ENCODE measurements at places on chromosomes 11 and 22.

- DNase-seq: peak; percentile 24
Measured at GRCh38 chr22:25352294-25352680, 132.8 kb downstream of the CRYBB2 start.

DNA sequence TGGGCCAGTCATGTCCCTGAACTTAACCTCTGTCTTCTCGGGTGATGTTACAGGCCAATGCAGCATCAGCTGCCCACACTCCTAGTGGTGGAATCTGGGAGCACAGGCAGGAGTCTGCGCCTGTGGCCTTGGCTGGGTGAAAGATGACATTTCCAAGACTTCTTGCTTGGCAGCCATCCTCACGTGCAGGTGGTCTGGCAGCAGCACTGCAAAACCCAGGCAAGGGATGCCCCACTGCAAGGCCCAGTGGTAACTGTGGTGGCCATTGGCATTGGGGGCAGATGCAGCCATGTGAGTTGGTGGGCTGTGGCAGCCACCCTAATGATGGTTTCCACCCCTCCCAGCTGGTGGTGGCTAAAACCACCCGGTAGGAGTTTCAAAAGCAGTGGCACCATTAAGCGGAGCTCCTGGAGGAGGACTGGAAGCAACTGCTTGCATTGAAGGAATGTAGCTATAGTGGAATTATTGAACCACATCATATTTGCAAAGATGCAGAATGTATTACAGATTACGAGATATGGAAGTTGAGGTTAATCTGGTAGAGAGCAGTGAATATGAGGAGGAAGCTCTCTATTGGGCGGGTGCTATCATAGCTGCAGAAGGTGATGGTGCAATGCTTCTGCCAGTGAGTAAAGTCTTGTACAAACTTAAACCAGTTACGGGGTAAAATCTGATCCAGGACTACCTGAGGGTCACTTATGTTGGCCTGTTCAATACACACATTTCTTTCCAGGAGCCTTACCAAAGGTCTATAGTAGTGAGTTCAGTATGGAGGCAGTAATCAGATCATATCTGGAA, 120.7 kb upstream of the TOP3B start:
- DNase-seq: no peak

DNA sequence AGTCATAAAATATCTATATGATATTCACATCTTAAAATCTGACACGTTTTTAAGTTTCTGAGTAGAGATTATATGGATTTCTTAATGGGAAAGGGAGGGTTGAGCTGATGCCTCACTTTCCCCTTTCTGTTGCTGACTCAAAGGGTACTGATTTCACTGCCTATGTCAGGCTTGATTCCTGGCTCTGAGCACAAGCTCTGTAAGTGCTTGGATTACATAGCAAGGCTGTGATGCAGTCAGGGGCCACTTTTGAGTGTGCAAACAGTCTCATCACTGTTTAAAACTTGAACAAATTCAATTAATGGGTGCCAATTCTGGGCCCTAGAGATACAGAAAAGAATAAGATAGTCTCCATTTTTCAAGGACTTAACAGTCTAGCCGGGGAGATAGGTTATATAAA, 14.4 kb downstream of the ATXN10 start:
- no peak for DNase-seq

- no peak for DNase-seq
Measured at GRCh38 chr11:46553814-46554212, 40.0 kb downstream of the AMBRA1 start.

All from RWPE2 (cell line).